ENCODE measurements at places on chromosomes 11 and 22.

DNA sequence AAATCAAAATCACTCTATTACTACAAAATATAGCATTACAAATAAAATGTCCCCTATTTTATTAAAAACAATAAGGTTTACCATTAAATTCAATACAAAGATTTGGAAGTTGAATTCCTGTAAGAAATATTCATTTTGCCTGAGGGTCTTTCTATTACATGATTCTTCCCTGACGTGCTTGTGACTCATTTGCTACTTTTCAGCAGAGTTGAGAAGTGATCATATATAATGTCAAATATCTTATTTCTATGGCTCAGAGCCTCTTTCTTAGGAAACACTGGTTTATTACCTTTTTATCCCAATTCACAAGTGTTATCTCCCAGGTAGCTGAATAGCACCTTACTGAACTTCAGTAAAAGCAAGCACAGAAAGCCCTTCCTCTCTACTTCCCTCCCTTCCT lies 65.2 kb upstream of the CNTN5 start:
- DNase-seq, result no peak

- DNase-seq, result peak; percentile 61
Observed at GRCh38 chr11:121451178-121451985, 732 bp upstream of the SORL1 start.

GRCh38 chr11:45982656-45983470 lies 60.4 kb downstream of the LARGE2 start:
- no peak for DNase-seq

DNA sequence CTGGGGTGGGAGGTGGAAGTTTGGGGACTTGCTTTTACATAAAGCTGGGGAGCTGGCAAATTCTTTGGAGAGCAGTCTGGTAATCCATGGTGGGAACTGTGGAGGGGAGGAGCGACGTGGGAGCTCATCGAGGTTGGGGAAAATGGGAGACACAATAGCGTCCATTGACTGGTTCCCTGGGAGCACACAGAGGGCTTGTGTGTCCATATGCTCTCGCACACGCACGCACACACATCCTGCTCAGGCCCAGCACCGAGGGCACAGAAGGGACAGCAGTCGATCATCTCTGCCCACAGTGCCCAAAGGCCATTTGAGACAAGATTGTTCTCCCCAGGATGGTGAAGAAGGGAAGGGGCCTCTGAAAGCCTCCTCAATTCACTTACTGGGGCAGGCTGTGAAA lies 53.7 kb downstream of the FBXO7 start:
- no peak for DNase-seq

DNA sequence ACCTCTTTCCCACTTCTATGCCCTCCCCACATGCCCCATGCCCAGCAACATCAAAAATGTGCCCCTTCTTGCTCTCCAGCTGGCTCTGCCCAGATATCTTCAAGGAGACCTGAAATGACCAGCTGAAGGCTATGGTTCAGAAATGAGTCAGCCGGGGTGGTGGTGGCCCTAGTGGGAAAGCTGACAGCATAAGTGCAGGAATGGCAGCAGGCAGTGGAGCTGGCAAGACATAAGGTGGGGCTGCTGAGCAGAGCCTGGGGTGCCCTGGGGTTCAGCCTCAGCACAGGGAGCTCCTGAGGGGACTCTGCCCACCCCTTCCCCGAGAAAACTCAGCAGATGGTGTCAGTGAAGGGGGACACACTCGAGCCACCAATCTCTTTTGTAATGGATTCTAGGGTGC lies 593.4 kb downstream of the BUD13 start:
- no peak for DNase-seq

DNA sequence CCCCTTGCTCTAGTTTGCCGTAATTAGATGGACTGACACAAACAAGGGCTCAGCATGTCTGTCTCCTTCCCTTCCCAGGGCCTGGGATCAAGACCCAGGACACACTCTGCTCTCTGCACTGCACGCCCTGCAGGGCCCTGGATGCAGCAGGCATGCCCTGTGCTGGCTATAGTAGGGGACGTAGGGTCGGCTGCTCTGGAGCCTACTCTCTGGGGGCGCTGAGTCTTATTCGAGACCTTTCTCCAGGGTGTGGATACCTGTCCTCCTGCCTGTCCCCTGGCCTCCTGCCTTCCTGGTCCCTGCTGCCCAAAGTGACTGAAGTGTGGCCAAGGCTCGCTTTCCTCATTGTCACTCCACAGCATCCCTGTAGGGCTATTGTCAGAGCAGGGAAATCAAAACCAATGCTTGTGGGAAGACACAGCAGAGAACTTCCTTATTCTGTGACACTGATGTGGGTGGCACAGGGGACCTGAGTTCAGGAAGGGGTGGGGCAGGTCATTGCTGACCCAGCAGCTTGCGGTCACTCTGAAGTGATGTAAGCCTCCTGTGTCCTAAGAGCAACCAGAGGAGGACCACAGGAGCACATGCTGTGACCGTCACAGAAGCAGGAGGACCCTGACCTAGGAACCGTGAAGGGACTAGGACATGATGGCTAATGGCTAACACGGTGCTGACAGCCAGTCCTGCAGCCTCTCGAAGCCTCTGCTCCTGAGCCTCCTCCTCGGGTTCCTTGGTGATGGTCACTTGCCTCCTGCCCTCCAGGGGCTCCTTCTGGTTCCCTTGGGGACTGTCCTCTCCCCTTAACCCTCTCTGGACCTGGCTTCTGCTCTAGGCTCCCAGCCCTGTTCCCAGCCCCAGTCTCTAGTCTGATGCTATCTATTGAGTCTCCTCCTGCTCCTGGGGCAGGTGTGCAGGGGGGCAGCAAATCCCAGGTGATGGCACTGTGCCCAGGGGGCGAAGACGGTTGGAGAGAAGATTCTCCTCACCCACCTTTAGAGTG lies 10.3 kb downstream of the APOBEC3A start:
- no peak for DNase-seq

DNA sequence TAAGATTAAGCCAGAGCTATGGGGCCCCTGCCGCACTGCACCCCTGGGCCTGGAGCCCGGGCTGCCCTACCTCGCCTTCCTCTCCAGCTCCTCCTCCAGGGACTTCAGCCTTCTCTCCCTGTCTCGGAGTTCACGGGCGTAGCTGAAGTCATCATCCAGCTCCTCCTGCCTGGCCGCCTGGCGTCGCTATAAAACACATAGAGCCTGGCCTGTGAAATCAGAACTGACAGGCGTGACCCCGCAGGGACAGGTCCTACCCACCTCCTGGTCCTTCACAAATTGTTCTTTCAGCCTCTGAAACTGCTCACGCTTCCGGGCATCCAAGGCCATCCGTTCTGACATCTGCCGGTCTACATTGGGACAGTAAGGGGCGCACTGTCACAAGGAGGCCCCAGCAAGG lies 20.8 kb downstream of the TUBGCP6 start:
- DNase-seq, result no peak

- peak; percentile 40 for DNase-seq
Observed at GRCh38 chr11:122851366-122851966, 13.2 kb downstream of the CRTAM start.

DNA sequence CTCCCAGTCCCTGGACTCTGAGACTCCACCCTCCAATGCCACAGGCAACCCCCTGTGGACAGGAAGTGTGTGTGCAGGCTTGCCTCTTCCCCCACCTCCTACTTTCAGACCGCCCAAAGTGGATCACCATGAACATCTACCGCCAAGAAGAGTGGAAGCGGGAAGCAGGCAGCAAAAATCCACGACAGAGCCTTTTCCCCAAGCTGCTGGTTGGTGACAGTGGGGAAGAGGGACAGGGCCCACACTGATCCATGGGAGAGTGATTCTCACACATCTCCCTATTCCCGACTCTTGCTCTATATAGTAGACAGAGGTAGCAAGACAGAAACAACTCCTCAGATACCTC lies 53.4 kb upstream of the SPATA19 start:
- DNase-seq, result no peak
